ENCODE measurements at places on chromosomes 12 and 14.

GRCh38 chr14:68774771-68775613 lies 17.9 kb downstream of the ZFP36L1 start:
- no peak for DNase-seq

- DNase-seq: no peak
Observed at GRCh38 chr14:61599942-61600341, 95.4 kb upstream of the HIF1A start.

- no peak for DNase-seq
Observed at GRCh38 chr12:4857472-4858291, 52.0 kb upstream of the KCNA1 start.

DNA sequence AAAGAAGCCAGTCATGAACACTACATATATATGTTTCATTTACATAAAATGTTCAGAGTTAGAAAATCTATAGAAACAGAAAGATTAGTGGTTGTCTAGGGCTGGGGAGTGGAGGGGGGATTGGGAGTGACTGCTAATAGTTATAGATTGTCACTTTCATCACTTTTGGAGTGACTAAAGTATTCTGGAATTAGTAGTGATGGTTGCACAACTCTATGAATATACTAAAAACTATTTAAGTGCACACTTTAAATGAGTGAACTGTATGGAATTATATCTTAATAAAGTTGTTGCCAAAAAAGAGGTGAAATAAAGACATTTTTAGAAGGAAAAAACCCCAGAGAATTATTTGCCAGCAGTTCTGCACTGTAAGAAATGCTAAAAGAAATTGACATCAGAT lies 9.5 kb downstream of the CATSPERB start:
- DNase-seq: no peak

DNA sequence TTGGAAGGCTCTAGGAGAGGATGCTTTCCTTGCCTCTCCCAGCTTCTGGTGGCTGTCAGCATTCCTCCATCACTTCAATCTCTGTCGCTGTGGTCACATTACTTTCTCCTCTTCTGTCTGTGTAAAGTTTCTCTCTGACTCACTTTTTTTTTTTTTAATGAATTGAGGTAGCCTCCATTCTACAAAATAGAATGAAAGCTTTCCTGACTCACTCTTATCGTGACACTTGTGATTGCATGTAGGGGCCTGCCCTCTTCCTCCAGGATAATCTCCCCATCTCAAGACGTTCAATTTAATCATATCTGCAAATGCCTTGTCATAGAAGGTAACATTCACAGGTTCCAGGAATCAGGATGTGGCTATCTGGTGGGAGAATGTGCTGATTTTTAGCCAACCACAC lies 153.5 kb upstream of the HMGA2 start:
- peak; percentile 99 for DNase-seq

- DNase-seq: no peak
Observed at GRCh38 chr12:47965581-47965980, 2.2 kb downstream of the TMEM106C start.

GRCh38 chr14:94483729-94484275 lies 7.8 kb upstream of the SERPINA9 start:
- no peak for DNase-seq

DNA sequence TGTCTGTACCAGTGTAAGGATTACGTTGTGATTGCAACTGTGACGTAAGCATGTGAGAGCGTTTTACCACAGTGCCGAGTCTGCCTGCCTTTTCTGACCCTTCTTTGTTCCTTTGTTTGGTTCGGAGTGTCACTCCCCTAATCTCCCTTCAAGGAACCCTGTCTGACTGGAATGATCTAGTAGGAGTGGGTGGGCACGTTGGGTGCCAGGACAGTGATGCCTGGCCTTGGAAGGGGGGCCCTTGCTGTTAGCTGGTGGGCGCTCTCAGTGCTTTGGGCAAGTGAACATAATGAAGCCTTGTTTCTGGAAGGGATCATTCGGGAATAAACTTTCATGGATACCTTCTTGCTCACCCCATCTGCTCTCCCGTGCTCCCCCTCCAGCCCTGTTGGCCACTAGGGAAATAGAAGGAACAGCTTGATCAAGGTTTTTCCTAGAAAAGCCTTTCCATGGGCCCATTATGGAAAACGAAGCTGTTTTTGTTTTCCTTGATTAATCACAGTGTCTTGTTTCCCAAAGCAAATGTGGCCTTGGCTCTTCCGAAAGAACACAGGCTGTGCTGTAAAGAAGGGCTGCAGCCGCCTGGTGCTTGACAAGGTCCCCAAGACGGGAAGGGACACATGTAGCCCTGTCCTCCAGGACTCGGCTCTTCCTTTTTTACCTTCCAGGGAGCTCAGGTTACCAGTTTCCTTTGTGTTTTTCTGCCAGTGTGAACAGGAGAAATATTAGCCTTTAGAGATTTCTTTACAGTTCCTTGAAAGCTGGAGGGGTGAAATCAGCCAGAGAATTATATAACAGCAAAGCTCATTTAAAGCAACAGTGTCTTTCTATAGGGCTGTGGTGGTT lies 215.5 kb downstream of the CRADD start:
- no peak for DNase-seq

DNA sequence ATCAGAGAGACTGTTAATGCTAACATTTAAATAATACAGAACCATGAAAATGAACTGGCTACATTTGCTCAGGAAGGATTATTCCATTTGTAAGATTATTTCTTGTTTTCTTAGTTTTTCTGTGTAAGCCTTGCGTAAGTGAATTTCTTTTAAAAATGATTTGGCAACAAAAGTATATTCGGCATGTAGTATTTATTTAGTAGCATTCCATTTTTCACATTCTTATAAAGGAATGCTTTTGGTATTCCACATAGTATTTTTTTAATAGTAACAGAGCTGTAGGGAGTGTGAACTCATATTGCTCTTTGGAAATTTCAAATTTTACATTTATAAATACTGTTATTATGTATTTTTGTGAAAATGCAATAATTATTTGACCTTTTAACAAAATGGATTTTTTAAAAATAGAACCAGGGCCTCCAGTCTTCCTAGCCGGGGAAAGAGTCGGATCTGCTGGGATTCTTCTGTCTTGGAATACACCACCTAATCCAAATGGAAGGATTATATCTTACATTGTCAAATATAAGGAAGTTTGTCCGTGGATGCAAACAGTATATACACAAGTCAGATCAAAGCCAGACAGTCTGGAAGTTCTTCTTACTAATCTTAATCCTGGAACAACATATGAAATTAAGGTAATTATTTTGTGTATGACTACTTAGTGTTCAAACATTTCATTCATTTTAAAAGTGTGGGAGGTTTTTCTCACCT lies 1.2 kb downstream of the PTPRQ start:
- DNase-seq: no peak

GRCh38 chr12:130968611-130969010 lies 14.9 kb downstream of the ADGRD1 start:
- no peak for DNase-seq

DNA sequence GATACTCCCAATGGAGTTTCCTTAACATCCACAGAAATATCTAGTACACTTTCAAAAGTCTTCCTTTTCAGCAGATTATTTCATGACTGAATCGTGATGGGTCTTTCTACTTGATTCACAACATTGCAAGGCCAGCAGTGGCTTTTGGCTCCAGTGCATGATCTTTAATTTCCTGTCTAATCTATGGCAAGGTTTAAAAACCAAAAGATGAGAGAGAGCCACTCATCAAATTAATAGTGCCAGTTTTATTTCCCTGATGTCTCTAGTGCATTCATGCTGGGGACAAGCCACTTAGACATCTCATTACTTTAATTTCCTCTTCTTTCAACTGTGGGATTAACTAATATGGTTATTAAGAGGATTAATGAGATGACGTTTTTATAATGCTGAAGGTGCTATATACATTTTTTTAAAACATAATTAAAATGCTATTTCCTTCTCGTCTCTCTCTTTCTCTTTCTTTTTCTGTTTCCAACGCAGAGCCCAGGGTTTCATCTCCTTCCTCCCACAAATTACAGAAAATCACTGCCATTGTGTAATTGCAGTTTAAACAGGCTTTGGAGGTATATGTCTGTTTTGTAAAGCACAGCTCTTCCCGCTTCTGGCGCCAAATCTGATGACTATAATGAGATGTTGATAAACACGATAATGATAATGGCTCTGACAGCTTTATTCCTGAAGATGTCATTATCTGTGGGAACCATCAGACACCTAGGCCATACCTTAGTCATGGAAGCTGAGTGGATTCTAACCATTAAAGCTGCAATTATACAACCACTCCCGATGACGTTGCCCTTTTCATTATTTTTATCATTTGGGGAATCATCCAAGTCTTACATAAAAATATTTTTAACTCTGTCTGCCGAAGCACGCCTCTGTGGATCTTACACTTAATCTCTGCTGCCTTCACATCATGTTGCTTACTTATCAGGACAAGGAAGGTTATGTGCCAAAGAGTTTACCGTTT lies 103.1 kb upstream of the PPM1H start:
- no peak for DNase-seq

DNA sequence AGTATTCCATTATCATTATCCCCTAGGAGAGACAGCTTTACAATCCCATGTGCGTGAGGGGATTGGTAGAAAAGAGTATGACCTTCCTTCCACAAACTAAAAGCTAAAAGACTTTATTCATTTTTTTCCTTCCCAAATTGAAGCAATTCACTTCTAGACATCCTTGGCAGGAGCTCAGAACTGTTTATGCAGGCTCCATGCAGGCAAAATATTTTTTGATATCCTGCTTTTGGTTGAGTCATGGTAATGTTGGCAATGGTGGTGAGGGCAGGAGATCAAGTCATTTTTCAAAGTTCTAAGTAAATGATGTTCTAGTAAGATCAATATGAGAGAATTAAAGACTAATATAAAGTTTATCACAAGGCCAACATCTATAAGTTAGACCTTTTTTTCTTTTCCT lies 1.3 kb upstream of the PLEKHG7 start:
- DNase-seq: no peak

DNA sequence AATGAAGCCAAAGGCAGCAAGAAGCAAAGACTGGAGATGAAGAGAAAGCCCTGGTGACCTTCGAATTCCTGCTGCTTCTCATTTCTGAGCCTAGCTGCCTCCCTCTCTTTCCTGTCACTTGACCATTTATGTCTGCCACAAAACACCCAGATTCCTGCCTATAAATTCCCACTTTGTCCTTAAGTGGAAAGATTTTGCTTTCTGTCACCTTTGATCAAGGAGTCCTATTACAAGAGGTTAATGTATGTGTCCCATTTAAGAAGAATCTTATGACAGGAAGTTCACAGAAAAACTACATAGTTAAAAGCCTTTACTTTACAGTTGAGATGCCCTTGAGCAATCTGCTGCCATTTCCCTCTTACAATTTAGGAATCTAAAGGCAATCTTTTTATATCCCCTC lies 155.7 kb downstream of the GALC start:
- DNase-seq: no peak

DNA sequence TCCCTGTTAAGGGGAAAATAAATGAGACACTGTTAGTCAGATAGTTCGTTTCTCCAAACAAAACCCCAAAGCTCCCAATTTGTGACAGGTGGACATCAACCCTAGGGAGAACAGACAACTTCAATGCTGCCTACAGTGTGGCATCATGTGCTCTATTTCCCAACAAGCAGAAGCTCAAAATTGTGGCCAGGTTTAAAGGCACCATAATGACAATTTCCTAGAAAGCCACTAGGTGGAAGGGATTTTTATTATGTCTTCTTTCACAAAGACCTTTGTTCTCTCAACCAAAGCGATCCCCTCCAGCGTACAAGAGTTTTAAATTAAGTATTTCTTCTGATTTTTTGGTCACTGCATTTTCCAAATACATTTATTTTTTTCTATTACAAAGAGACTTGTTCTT lies 88.0 kb upstream of the MBIP start:
- no peak for DNase-seq

DNA sequence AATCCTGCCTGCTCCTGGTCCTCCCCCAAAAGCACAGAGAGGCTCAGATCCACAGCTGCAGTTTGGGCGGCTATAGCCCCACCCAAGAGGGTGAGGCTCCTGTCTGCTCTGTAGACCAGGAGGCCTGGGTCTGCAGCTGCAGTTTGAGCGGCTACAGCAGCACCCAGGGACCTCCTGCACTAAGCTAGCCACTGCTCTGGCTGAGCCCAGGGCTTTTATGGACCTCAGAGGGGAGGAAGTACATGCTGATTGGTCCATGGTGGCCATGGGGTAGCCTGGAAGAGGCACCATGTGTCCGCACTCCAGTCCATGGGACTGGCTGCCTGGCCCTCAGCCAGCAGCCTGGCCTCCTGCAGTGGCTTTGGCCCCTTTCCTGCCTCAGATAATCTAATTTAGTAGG lies 49.6 kb upstream of the GSC start:
- no peak for DNase-seq

DNA sequence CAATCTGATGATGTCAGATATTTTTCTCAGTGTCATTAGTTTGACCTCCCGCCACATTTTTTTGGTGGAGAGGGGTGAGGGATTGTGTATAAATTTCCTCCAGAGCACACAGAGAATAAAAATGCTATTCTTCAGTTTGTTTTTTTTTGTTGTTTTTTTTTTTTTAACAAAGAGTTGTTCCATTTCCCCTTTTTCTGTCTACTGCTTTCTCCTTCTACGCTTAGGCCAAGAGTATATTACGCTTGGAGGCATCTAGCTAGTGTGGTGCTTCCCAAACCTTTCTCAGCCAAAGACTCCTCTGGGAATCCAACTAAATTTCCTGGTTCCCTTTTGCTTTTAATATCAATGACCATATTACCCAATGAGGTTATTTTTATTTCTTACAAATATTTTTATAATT lies 465.6 kb downstream of the ZFP36L1 start:
- DNase-seq: no peak

DNA sequence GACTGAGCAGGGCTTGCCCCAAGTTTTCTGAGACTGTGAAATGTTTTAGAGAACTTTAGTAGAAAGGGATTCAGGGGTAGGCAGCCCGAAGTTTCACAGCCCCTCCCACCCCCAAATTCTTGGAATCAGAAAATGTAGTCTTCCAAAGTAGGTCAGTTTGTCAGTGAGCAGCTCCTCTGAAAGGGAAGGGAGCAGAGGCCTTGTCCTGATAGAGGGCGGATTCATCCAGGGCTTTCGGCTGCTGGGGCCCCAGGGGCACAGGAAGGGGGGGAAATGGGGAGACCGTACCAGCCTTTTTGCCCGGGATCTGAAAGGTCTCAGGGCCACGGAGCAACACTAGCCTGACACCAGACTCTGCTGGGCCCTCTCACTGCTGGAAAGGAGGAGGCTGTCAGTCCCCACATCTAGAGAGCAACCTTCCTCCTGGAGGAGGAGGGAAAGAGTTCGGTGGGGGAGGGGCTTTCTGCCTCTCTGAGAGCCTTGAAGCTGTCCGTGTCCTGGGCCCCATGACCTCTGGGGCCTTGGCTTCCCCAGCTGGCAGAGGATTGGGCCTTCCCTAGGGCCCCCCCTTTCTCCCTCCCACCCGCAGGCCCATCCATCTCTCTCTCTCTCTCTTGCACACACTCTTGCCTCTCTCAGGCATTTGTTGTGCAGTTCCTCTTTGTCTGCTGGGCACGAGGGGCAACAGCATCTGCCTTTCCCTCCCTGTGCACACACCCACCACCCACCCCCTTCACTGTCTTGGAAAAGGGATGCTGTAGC lies at the start of gene IKZF4:
TSS of gene IKZF4 (plus strand) at position 621 of the 762 bp plus-strand sequence. CDS start 451 bp downstream, outside the sequence.
- DNase-seq: no peak
